Cerebellar nuclear complex (tissue), 1 donor: ENCODE measurements at places on chromosomes 5 and 9.

GRCh38 chr5:113804264-113804663 lies 290.8 kb downstream of the YTHDC2 start:
- no peak for DNase-seq

GRCh38 chr9:90033028-90033650 lies 428.3 kb downstream of the GADD45G start:
- DNase-seq: no peak

DNA sequence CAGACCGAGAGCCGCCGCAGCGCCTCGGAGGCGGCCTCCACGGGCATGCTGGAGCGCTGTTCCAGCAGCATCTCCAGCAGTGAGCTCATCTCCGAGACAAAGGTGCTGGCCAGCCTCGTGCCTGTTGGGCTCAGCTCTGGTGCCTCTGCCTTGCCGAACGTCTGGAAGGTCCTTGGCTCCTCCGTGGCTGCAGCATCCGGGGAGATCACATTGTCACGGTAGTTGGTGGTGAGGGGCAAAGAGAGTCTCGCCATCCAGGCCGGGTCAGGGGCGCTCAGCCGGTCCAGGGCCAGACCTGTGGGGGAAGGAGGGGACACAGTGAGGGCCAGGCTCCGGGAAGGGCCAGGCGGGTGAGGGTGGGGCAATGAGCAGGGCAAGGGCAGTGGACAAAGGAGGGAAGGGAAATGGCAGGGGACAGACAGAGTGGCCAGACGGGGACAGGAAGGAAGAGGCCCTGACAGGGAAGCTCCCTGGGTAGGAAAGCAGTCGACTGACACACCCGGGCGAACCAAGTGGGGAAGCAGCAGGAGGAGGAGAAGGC lies 12.4 kb downstream of the PCDH12 start:
- peak; percentile 10 for DNase-seq

DNA sequence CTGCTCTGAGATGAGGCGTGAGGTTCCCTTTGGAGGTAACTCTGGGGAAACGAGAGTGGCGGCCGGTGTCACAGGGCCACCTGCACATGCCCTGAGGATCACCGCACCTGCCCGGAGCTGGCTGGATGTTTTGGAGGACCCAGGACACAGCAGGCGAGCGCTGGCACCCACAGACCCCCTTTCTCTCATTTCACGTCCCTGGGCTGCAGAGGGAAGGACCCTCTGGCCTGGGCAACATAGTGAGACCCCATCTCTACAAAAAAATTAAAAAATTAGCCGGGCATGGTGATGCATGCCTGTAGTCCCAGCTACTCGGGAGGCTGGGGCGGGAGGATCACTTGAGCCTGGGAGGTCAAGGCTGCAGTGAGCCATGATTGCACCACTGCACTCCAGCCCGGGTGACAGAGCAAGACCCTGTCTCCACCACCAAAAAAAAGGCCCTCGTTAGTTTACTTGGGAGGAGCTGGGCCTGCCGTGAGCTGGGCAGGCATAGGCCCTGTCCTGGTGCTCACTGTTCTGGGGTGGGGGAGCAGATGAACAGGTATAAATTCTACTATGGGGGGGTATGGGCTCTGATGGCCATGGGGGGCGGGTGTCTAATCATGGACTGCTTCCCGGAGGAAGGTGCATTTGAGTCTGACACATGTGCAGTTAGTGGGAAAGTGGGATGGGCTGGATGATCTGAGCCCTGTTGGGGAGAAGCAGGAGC lies 96.9 kb upstream of the RAPGEF1 start:
- no peak for DNase-seq
